ENCODE measurements at places on chromosomes 16 and 17.

DNA sequence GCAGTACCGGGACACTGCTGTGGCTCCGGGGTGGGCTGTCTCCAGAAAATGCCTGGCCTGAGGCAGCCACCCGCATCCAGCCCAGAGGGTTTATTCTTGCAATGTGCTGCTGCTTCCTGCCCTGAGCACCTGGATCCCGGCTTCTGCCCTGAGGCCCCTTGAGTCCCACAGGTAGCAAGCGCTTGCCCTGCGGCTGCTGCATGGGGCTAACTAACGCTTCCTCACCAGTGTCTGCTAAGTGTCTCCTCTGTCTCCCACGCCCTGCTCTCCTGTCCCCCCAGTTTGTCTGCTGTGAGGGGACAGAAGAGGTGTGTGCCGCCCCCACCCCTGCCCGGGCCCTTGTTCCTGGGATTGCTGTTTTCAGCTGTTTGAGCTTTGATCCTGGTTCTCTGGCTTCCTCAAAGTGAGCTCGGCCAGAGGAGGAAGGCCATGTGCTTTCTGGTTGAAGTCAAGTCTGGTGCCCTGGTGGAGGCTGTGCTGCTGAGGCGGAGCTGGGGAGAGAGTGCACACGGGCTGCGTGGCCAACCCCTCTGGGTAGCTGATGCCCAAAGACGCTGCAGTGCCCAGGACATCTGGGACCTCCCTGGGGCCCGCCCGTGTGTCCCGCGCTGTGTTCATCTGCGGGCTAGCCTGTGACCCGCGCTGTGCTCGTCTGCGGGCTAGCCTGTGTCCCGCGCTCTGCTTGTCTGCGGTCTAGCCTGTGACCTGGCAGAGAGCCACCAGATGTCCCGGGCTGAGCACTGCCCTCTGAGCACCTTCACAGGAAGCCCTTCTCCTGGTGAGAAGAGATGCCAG lies 12.9 kb downstream of the STH start:
- no peak for DNase-seq

DNA sequence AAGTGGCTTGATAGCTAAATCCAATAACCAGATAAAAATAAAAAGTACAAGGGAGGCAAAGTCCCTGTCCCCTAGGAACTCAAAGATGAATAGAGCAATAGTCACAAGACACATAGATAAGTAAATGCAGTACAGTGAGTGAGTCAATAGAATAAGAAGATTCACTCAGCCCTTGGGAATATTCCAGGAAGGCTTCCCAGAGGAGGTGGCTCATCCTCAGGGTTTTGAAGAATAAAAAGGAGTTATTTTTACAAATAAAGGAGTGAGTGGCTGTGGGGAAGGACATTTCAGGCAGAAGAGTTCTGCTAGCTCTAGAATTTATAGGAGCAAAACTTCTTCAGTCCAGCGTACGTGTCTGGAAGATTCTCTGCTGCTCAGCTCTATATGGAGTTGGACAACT lies 177.4 kb upstream of the SDK2 start:
- DNase-seq = no peak

DNA sequence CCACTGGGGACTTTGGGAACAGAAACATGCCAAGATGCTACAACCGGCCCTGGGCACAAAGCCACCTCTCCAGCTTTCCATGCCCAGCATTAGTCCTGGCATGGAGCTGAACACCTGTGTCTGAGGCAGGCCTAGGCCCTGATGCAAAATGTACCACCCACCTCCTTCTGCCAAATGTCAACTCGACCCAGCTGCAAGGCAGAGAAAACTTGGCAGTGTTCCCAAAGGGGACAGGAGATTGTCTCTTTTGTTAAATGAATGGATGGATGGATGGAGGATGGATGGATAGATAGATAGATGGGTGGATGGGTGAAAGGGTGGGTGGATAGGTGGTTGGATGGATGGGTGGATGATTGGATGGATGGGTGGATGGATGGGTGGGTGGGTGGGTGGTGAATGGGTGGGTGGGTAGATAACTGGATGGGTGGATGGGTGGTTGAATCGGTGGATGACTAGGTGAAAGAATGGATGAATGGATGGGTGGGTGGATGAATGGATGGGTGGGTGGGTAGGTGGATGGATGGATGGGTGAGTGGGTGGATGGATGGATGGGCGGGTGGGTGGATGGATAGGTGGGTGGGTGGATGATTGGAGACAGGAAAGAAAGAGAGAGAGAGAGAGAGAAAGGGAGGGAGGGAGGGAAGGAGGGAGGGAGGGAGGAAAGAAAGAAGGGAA lies 73.4 kb upstream of the TNRC6C start:
- DNase-seq = no peak

DNA sequence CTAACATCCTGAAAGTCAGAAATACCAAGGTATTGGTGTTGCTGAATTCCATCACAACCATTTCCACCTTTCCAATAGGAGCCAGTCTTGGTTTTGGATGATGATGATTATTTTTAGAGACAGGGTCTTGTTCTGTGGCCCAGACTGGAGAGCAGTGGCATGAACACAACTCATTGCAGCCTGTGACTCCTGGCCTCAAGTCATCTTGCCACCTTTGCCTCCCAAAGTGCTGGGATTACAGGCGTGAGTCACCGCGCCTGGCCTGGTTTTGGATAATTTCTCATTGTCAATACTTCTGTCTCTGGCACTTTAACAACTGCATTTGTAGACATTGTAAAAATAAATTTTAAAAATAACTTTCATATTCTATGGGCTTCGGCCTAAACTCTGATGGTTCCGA lies 22.6 kb downstream of the STAT5B start:
- no peak for DNase-seq

DNA sequence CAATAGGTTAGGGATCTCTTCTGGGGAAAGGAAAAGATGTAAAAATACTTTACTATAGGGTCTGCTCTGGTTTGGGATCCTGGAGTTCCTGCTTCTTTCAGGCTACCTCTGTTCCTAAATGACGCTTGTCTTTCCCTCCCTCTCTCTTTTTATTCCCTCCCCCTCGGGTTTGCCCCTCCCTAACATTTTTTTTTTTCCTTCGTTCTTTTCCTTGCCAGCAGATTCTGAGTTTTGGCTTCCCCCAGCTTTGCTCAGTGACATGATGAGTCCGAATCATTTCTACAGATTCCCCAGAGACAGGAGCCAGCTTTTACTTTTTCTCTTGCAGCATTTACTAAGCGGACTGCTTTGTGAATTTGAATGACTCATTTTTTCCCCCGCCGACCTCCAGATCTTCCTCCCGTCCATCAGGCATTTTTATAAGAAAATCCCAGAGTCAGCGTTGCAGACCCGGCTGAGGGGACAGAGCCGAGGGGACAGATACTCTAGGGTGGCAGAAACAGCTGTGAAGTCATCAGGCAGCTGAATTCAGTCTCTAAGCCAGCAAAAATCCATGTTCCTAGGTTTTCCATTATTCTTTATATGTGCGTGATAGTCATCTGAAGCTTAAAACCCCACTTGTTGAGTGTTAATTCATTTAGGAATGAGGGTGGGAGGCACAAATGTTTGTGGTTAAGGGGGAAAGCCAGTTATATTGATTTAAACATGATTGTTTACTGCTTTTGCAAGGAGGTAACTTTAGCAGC lies at the start of gene TMEM100:
TMEM100 (minus strand) TSS at position 123 of the 746 bp plus-strand sequence. CDS start 1,794 bp downstream, outside the sequence.
- peak; percentile 44 for DNase-seq

GRCh38 chr17:50421308-50422051 lies 4.5 kb upstream of the ACSF2 start:
- no peak for DNase-seq

GRCh38 chr17:31437720-31438400 lies 46.4 kb downstream of the RAB11FIP4 start:
- no peak for DNase-seq

DNA sequence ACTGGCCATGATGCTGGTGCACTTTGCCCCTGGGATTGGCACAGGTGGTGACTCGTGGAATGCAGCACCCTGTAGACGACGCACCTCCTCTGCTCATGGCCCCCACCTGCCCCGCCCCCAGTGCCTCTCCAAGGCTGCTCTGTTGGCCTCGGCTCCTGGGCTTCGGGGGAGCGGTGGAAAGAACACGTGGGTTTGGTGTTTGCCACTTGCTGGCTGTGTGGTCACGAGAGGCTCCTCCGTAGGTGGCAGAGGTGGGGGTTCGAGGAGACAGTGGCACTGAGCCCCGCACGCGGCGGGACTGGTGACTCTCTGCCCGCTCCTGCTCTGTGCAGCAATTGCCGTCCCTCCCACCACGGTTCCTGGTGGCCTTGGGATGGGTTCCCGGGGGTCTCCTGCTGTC lies 82.8 kb upstream of the ZNF750 start:
- no peak for DNase-seq

GRCh38 chr17:80822021-80822699 lies 169.5 kb upstream of the CHMP6 start:
- DNase-seq = no peak

DNA sequence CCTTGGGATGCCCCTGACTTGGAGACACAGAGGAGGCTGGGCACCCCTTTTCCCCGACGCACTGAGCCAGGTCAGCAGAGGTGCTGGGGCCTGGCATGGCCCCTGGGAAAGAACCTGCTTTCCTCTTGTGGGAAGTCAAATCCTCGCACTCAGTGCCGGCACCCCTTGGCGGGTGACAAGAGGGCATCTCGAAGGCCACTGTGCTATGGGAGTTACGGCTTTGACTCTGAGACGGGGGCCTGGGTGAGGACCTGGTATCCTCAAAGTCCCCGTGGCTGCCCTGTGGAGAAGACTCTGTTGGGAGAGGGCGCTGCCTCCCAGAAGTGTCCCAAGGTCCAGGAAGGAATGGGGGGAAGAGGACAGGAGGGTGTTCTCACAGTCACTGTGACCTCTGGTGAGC lies 117.0 kb downstream of the METRNL start:
- no peak for DNase-seq
